ENCODE measurements at places on chromosomes 7 and 10.

DNA sequence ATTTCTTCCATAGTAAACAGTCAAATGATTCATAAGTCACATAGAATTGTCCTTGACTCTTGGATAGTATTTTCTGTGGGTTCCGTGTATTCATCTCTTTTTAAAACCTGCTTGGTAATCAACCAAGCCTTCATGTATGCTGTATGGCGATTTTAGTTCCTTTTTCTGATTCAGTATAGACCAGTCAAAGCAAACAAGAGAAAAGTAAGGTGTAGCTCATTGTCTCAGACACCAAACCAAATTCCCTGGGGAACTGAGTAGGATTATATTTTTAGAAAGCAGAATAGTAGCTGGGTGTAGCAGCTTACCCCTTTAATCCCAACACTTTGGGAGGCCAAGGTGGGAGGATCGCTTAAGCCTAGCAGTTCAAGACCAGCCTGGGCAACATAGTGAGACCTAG, 240.5 kb downstream of the BBS9 start:
- DNase-seq, result no peak

DNA sequence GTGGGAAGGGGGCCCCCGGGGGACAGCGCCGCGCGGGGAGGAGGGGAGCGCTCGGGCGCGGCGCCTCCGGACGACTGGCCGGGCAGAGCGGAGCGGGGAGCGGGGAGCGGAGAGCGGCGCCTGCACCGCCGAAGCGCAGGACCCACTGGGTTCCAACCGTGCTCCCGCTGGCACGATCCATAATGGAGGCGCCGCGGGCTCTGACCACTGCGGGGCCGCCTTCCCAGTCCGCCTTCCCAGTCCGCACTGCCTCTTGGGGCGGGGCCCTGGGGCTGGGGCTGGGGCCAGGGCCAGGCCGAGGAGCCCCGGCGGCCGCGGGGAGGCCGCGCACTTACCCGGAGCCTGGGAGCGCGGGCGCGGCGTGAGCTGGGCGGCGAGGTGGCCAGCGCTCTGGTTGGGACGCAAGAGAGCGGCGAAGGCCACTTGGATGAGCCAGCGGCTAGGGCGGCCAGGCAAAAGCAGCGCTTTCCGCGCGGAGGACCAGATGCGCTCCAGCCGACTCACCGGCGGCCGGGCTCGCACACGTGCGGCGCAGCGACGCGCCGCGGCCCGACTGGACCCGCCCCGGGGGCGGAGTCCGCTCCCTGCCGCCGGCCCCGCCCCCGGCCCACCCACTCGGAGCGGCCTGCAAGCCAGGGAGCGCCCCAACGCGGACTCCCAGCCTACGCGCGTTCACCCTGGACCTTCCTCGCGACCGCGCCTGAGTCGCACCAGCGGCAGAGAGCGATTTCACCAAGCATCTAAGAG, at the start of gene PUS7:
PUS7 (minus strand) TSS at position 555 of the 747 bp plus-strand sequence. CDS start 13,759 bp downstream, outside the sequence.
- peak; percentile 31 for DNase-seq

GRCh38 chr7:17671956-17672355, 268.3 kb downstream of the SNX13 start:
- no peak for DNase-seq

DNA sequence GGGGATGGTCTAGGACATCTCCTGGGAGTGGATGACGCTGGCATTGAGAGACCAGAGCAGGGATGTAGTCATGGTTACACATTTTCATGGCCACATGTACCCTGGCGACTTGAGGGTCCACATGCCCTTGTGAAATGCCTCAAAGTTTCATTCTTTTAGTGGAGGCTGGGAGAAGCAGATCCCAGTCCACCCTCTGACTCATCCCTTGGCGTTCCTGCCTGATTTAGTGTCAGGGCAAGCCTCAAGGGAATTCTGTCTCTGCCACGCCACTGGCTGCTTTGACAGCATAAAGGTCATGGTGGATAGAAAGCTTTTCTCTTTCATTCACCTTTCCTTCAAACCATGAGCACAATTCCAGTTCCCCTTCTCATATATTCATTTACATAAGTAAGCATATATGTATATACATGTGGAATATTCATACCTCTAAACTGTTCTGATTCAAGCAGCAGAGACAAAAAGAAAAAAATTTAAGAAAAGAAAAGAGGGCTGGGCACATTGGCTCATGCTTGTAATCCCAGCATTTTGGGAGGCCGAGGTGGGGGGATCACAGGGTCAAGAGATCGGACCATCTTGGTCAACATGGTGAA, 21.8 kb upstream of the KIF5B start:
- DNase-seq, result no peak

GRCh38 chr7:3073763-3074458, 30.2 kb upstream of the CARD11 start:
- no peak for DNase-seq

DNA sequence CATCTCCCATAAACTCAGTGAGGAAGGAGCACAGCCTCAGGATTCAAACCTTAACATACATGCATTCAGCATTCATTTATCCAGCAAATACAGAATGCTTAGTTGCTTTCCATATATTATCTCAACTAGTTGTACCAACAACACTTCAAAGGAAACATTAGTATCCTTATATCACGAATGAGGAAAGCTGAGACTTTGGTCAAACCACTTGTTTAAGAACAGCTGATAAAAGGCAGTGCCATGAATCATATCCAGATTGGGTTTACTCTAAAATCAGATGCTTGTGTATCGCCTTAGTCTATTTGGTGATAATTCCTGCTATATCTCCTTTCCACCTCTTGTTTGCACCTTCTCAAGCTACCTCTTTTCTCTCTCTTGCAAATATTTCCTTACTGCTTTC, 1.9 kb upstream of the CPED1 start:
- no peak for DNase-seq

- DNase-seq, result no peak
Measured at GRCh38 chr10:79084972-79085597, 16.3 kb downstream of the ZMIZ1 start.

DNA sequence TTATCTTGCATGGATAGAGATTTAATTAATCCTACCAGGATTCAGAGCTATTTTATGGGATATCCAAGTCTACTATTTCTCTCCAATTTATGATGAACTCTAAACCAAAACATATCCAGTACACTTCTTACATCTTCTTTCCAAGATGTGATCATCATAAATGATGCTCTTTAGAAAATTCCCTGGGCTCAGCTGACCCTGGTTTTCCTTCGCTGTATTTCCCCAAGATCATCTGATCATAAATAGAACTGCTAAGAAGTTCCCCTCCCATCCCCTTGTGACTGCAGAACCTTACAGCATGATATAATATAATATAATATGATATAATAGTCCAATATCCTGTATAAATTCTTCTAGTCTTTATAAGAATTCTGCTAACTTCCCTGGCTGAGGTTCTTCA, 114.6 kb upstream of the LYZL2 start:
- no peak for DNase-seq

GRCh38 chr10:92894081-92894655, 45.8 kb downstream of the EXOC6 start:
- no peak for DNase-seq

- no peak for DNase-seq
Measured at GRCh38 chr10:103696094-103696410, 159.3 kb downstream of the SH3PXD2A start.

DNA sequence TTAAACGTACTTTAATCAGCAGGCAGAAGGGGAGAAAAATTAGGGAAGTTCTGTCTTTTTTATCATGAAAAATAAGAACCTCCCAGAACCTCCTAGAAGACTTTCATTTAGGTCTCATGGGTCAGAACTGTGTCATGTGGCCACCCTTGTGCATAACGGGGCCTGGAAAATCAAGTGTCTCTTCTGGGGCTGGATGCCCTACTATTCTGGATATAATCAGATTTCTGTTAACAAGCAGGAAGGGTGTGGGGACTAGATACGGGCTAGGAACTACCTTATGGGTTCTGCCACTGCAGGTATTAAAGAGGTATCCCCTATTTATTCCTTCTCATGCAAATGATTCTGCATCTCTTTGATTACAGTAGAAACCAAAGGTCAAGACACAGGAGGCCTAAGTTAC, 14.1 kb downstream of the LANCL2 start:
- DNase-seq, result no peak

DNA sequence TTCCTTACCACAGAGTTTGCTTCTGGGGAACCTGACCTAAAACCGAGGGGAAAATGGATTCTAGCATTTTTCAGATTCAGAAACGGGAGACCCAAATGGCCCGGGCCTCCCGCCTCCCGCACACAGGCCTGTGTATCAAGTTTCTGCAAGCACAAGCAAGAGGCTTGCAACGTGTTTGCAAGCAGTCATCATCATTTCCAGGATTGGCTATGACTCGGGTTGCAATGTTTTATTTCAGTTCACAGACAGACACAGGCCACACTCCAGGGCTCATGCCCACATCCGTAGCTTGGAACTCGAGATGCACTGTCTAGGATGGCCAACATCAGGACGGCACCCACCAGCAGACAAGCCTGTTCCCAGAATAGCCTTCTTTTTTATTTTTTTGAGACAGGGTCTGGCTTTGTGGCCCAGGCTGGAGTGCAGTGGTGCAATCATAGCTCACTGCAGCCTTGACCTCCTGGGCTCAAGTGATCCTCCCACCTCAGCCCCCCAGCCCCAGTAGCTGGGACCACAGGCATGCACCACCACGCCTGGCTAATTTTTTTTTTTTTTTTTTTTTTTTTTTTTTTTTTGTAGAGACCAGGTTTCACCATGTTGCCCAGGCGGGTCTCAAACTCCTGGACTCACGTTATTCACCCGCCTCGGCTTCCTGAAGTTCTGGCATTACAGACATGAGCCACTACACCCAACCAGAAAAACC, 68.1 kb upstream of the FOXK1 start:
- DNase-seq, result no peak

GRCh38 chr10:132257271-132257670, 50.5 kb downstream of the STK32C start:
- DNase-seq, result no peak

DNA sequence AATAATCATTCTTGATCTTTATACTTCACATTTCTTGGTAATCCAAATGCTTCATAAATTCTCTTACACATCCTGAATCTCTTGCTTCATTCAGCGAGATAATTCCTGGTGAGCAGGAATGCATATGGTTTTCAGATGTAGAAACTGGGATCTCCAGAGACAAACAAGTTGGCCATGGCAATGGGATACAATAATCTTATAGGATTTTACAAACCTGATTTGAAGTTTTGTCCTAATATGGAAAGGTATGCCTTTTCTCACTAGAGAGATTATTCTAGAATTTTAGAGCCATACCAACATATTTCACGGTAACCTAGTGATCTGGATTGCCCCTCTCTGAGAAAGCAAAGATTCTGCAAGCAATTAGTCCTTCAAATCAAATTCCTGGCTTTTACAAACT, 13.1 kb upstream of the TRDMT1 start:
- no peak for DNase-seq

DNA sequence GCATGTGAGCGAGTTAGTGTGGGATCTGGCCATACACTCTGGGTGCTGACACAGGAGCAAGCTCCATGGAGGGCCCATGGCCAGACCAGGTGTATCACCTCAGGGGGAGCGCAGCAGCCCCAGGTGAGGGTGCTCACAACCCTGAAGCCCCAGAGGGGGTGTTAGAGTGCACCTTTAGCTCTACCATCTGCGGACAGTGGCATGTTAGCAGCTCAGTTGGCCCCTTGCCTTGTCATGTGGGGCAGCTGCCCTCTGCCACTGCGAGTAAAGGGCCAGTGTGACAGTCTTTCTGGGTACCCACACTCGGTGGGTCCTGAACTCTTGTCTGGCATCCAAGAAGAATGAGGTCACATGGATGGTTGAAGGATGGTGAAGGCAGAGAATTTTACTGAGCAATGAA, 600.2 kb downstream of the SORCS3 start:
- DNase-seq, result no peak

DNA sequence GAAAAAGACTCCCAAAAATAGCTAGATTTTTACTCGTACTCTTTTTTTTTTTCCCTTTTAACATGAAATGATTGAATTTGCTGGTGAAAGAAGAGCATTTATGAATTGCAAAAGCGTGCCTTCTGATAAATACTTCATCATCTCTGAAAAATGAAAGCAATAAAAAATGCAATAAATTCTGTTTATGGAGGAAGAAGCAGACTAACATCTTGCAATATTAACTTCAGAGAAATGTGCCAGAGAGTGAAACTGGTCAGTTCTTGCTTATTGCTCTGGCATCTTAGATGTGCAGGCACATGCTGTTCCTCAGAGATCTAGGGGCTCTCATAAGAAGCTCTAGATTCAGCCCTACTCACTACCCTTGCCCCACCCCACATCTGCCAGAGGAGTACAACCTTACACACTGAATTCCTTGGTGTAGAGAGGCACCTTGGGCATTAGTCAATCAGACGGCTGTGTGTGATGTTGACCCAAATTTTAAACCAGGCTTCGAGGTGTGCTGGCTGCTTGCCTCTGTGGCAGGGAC, 891.1 kb upstream of the GHITM start:
- DNase-seq, result no peak

GRCh38 chr7:137619181-137619580, 227.6 kb downstream of the DGKI start:
- DNase-seq, result no peak

- no peak for DNase-seq
Measured at GRCh38 chr7:17646253-17646956, 293.9 kb downstream of the SNX13 start.

- DNase-seq, result peak; percentile 44
Measured at GRCh38 chr7:87599336-87599735, 1.3 kb downstream of the ABCB1 start.

All from KG1 (cell line).